ENCODE measurements at places on chromosomes 2 and 18.

DNA sequence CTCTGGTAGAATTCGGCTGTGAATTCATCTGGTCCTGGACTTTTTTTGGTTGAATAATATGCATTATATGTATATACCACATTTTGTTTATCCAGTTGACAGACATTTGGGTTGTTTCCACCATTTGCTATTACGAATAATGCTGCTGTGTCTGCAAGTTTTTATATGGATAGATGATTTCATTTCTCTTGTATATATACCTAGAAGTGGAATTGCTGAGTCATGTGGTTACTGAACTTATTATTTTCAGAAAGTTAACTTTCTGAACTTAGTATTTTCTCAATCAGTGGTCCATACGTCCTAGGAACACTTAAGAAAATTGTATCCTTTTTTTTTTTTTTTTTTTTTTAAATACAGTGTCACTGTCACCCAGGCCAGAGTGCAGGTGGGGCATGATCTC is 63.3 kb downstream of the RIF1 start:
- no peak for DNase-seq

GRCh38 chr2:58047373-58047935 is 848 bp downstream of the VRK2 start:
- no peak for DNase-seq

GRCh38 chr2:60470340-60470739 is 83.1 kb downstream of the BCL11A start:
- DNase-seq, result no peak

- DNase-seq, result no peak
Measured at GRCh38 chr2:206084439-206084869, 1.5 kb downstream of the INO80D start.

GRCh38 chr2:163736433-163737189 is 803 bp upstream of the FIGN start:
- DNase-seq, result no peak

DNA sequence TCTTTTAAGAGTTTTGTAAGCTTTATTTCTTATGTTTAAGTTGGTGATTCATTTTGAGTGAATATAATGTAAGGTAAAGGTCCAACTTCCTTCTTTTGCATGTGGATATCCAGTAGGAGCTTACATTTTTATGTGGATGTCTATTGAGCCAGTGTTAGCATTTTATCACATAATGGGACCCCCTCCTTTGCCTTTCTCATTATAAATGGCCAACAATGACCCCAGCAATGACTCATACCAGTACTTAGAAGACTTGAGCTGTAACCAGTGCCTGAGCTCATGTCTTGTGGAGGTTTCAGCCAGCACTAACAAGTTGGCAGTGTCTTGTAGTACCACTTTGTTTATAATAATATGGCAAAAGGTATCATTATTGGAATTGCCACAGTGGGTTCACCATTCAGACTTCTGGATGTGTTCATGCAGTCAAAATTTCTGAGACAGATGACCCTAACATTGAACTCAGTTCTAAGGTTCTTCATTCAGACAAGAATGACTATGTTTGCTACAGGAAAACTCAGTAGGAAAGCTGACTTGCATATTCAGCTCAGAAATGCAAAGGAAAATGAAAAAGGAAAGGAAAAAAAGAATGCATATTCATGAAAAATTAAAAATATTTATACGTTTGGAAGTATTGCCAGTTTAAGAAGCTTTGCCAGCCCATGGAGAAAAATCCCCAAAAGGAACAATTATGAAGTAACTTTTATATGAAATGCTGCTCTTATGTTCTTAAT is 41.0 kb downstream of the CDKL4 start:
- no peak for DNase-seq

- DNase-seq, result no peak
Measured at GRCh38 chr2:37875403-37875906, 49.6 kb upstream of the RMDN2 start.

GRCh38 chr2:182228073-182228473 is 198.8 kb downstream of the PDE1A start:
- no peak for DNase-seq

DNA sequence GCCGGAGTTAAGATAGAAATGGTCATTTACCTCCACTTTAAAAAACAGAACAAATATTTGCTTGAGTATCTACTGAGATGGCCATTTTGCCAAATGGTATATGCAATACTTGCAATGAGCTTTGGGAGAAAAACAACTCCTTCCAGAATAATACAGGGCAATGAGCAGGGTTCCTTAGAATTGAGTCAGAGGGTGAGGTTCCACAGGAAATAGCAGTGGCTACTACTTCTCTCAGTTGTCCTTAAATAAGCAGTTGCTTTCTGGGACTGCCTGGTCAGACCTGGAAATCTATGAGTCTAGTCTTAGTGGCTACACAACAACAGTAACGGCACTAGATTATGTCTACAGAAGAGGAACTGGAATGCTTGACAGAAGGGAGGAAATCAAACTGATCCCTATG is 80.9 kb upstream of the CCDC85A start:
- DNase-seq, result no peak

DNA sequence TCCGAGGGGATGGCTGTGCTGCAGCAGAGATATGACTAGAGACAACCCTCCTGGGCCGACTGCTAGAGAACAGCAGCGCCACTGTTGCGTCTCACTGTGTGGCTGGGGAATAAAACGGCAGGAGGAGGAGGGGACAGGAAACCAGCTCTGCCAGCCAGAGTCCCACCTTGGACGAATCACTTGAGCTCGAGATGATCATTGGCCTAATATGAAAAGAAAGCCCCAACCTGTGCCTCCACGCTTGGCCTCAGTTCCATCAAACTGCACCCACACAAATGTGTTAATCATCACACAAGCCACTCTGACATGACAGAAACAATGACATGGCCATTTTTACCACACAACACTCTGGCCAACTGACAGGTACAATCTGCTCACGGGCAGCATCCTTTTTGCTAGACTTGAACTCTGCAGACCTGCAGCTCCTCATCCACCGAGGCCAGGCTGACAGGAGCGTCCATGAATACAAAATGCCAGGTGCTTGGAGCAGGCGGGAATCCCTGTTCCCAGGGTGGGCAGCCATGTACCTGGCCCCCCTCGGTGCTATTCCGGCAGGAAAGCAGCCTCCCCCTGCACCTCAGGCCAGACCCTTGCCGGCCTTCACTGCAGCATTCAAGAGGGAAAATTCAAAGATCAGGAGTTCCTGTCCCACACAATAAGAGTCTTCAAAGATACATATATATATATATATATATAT is 52.3 kb downstream of the PARD6G start:
- DNase-seq, result no peak

GRCh38 chr18:41526054-41526453 is 429.0 kb upstream of the PIK3C3 start:
- no peak for DNase-seq

DNA sequence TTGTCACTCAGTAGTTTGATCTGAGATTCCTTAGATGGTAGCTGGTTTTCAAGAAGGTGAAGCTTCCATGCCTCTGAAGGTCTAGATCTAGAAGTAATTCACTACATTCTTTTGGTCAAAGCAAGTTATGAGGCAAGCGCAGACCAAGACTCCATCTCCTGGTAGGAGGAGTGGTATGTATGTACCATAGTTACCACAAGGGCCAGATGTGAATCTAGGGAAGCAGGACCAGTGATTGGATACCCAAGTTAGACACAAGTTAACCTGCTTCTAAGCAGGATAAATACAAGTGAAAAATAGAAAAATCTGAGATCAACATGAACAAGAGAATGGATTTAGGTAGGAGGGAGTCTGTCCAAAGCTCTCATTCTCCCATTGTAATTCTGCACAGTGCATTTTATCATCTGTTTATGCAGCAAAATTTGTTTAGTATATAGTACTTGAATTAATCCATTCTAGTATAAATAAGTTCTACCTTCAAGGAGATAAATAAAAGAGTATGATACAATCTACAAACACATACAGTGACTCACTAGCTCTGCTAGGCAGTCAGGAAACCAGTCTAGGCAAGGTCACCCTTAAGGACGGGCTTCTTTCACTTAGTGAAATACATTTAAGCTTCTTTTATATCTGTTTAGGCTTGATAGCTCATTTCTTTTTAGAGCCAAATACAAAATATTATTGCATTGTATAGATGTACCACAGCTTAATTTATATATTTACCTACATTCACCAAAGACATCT is 14.2 kb upstream of the DOCK10 start:
- DNase-seq, result no peak

DNA sequence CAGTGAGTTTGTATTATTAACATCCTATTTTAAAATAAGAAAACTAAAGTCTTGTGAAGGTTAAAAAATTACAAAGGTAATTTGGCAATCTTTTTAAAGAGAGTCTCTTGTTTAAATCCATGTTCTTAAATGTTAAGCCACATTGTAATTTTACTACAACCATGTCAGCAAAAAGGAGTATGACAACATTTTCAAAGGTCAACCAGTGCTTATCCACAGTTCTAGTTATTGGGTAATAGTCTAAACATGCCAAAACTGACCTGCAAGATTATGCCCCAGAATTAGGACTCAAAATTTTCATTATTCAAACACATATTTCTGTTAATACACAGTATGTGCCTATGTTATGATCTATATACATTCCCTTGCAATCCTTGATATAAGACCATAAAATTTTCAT is 1312.6 kb upstream of the CHAC2 start:
- no peak for DNase-seq

- DNase-seq, result no peak
Measured at GRCh38 chr2:5940596-5941535, 248.7 kb downstream of the SOX11 start.

GRCh38 chr2:227765788-227766372 is 20.2 kb downstream of the SCYGR8 start:
- no peak for DNase-seq

GRCh38 chr2:127776122-127776780 is 34.7 kb downstream of the WDR33 start:
- DNase-seq, result no peak

DNA sequence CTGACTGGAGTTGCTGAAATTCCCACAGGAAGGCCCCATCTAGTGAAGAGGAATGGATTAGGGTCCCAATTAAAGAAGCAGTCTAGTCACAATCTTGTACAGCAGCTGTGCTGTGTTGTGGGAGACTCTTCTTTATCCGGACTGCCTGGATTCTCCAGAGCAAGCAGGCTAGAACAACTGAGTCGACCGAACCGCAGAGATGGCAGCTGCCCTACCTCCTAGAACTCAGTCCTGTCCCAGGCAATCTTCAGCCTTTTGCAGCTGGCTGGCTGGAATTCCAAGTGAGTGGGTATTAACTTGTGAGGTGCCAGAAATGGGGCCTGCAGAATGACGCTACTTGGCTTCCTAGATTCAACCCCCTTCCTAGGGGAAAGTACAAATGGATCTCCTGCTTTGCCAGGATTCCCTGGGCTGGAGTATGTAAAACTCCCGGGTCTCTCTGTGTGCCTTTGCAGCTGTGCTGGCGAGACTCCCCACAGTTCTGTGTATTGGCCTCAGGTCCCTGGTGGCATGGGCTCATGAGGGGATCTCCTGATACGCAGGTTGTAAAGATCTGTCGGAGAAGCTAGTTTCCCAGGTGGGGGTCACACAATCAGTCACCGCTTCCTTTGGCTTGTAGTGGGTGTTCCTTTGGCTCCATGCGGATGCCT is 1952.6 kb upstream of the LRRTM1 start:
- DNase-seq, result no peak

DNA sequence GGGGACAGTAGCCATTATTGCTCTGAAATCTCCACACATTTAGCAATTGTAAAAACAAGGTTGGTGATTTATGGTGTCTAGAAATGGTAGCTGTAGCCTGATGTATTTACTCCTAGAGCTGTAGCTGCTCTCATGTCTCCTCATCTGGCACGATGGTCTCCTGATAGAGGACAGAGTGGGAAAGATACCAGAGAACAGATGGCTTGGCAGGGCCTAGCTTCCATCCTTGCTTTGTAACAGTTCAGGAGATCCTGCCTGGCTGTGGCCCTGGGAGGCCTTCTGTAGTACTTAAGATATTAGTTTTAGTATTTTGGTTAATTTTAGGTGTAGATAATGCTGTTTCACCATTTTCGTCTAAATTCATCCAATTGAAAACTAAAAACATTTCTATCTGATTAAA is 6.7 kb downstream of the ATG16L1 start:
- DNase-seq, result no peak

DNA sequence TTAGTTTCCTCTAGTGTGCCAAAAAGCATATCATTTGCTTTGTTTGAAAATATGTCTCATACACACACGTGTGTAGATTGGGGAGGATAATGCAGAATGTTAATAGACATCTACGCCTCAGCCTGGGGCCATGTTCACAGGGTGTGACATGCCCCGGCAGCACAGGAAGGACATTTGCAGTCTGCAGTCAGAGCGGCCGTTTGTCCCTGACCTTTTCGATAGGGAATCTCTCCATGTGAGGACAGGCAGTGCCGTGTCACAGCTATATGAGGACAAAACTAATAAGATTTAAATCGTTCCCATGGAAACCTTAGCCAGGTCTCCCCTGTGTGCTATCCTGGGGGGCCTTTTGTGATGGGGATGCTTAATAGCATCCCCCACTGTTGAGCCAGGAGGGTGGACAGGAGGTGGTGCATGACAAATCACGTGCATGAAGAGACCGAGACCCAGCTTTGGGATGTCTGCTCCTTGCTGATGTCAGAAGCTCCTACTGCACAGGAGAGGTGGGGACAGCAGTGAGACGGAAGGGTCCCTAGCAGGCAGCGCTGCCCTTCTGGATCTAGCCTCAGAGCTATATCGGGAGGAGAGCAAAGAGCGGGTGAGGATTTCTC is 100.6 kb downstream of the RNF144A start:
- DNase-seq, result no peak

DNA sequence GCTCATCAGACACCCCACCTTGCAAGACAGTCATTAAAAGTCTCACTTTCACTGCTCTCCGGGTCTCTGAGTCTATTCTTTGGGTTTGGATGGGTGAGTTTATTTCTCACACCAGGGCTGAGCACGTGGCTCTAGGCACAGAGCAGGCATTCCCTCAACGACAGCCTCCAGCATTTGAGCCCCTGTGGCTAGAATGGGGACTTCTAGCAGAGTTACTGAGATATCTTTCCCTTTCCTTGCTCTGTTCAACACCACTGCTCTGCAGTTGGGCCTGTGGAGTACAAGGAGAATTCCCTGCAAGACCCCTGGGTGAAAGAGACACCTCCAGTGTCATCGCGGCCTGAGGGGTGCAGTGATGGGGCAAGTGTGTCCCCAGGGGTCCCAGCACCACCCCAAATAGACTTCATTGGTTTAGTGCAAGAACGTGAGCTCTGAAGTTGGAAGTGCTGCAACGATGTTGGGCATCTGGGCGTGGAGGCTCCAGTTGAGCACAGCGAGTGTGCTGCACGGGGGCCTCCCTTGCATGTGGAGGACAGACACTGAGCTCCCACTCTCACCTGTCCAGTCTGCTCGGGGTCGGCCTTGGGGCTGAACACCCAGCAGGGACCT is 184.1 kb upstream of the HS6ST1 start:
- DNase-seq, result no peak

- DNase-seq, result no peak
Measured at GRCh38 chr2:223954401-223954800, 2.9 kb upstream of the MRPL44 start.

DNA sequence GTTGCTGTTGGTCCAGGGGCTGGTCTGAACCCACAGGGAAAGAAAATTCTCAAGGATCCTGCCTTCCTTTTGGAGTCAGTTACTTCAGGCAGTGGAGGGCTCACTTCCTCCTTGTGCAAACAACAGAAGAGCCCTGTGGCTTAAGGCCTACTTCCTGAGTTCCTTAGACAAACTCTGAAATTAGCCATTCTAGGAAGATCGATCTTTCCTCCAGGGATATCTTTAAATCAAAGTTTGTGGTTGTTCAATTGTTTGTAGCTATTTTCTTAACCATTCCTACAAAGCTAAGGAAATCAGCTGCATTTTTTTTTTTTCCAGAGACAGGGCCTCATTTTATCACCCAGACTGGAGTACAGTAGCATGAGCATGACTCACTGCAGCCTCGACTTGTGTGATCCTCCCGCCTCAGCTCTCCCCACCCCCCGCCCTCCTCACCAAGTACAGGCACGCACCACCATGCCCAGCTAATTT is 156.0 kb downstream of the TANC1 start:
- no peak for DNase-seq

Data from stimulated activated CD4-positive, alpha-beta T cell treated with anti-CD3 and anti-CD28 coated beads, TNF-alpha, amount 100 ng/mL, for 1 hour (primary cell).